IMR-90 (cell line): ENCODE measurements at places on chromosomes 2 and 18.
A peak's percentile ranks its signal among the peaks of the same experiment; 100 is the strongest.

DNA sequence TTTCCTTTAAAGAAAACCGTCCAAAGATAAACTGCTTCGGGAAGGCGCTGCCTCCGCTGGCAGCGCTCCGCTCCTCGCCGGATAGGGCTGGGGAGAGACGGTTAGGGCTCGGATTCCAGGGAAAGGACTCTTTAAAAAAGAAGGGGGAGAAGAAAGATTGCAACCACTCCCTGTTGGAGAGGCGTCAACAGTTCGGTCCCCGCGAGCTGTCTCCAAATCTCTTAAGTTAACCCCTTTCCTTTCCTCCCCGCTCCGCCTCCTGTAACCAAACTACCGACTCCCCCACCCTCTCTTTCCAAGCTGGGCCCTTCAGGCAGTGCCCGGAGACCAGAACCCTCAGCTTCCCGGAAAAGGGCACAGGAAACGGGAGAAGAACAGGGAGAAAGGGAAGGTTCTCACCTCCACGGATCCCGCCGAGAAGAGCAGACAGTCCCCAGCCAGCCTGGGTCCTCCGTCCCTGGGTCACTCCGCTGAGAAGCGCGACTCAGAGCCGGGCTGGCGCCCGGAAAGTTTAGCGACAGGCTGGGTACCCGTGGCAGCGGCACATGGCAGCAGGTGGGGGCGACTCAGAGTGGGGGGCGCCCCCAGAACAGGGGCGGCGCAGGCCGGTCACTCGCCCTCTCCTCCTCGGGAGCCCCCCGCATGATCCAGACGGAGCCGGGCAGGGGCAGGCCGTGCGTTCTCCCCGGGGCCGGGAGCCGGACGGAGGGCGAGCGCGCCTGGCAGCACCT, 675 bp downstream of the FZD5 start:
- no peak for DNase-seq

- DNase-seq, result no peak
These were observed 3.6 kb downstream of the DIS3L2 start for GRCh38 chr2:231965102-231965501.

- peak; percentile 64 for DNase-seq
These were observed 27.3 kb downstream of the GKN2 start for GRCh38 chr2:68925295-68925896.

- peak; percentile 34 for DNase-seq
These were observed 748.7 kb upstream of the CHAC2 start for GRCh38 chr2:53018825-53019425.

- peak; percentile 86 for DNase-seq
These were observed 25.1 kb downstream of the CDK15 start for GRCh38 chr2:201831469-201831868.

- DNase-seq, result no peak
These were observed 36.1 kb downstream of the DHRS9 start for GRCh38 chr2:169105476-169105875.

- DNase-seq, result peak; percentile 24
These were observed 201.2 kb upstream of the PIK3C3 start for GRCh38 chr18:41753826-41754225.

DNA sequence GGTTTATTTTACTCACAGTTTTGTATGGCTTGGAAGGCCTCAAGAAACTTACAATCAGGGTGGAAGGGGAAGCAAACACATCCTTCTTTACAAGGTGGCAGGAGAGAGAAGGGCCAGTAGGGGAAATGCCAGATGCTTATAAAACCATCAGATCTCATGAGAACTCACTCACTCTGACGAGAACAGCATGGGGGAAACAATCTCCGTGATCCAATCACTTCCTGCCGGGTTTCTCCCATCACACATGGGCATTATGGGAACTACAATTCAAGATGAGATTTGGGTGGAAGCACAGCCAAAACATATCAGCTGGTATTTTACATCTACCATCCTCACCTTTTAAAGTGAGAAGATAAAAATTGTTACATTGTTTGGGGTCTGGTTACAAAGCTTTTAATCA, 427.9 kb upstream of the CDH7 start:
- no peak for DNase-seq

DNA sequence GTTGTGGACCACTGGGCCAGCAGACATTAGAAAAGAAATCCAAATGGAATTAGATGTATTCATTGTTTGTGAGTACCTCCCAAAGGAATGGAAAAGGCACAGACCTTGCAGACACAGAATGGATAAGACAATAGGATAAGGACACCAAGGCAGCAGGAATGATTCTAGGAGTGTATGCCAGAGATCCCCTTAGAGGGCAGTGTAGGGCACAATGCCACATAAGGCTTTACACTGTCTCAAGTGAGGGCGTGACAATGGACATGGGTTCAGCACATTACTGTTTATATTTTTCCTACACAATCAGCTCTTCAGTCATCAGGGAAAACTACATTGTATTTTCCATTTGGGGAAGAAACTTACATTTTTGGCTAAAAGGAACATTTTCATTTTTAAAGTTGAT, 250.9 kb downstream of the PTH2R start:
- no peak for DNase-seq

DNA sequence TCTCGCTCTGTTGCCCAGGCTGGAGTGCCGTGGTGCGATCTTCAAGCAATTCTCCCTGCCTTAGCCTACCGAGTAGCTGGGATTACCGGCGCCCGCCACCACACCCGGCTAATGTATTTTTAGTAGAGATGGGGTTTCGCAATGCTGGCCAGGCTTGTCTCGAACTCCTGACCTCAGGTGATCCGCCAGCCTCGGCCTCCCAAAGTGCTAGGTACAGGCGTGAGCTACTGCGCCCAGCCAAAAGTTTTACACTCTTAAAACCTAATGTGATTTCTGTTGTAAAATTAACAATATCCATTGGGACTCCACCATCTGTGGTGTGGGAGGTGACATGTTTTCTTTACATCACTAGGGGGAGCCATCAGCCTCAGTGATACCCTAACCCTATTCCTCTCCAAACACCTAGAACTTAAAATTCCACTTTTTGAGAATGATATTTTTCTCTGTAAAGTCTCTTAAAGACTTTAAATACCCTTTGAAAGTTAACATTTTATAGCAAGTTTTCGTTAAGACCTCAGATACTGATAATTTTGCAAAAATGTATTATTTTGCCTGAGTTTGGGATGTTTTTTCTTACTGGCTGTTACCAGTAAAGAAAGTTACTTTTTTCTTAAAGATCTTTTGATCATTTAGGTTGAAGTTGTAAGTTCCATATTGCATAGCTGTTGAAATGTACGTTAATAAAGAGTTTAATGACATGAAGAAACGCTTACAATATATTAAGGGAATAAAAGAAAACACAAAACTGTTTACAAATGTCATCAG, 11.6 kb upstream of the EIF2AK2 start:
- DNase-seq, result peak; percentile 55

DNA sequence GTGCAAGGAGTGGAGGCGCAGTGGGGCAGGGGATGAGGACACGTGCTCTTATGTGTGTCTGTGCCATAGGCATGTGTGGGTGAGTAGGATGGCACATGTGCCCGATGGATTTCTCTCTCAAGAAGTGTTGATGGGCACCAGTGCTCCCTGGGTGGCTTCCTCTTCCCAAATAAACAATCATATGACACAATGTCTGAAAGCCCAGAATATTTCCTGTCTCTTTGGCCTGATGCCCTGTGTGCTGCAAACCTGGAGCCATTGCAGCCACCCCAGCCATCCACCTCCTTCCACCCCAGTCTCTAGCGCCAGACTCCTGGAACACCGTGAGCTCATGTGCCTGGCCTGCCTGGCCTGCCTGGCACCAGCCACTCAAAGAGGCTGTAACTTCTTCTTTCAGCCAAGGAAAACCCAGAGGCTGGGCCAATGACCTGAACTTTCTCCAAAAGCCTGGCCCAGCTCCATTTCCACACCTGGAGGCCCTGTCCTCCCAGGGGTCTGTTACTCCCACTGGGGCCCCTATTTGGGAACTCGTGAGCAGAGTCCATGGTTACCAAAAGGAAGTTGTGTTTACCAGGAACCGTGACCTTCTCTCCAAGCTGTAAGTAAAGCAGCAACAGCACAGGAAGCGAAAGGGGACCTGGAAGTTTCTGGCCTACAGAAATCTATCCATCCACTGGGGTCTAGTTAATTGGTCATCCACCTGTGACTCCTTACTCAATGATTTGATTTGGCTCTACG, 9.5 kb upstream of the ZBTB7C start:
- DNase-seq, result no peak

- peak; percentile 8 for DNase-seq
These were observed 3.9 kb downstream of the NEB start for GRCh38 chr2:151730262-151730975.

GRCh38 chr2:117983040-117983439, 30.8 kb downstream of the CCDC93 start:
- DNase-seq, result no peak

GRCh38 chr18:9337873-9338272, 3.3 kb downstream of the TWSG1 start:
- peak; percentile 70 for DNase-seq

DNA sequence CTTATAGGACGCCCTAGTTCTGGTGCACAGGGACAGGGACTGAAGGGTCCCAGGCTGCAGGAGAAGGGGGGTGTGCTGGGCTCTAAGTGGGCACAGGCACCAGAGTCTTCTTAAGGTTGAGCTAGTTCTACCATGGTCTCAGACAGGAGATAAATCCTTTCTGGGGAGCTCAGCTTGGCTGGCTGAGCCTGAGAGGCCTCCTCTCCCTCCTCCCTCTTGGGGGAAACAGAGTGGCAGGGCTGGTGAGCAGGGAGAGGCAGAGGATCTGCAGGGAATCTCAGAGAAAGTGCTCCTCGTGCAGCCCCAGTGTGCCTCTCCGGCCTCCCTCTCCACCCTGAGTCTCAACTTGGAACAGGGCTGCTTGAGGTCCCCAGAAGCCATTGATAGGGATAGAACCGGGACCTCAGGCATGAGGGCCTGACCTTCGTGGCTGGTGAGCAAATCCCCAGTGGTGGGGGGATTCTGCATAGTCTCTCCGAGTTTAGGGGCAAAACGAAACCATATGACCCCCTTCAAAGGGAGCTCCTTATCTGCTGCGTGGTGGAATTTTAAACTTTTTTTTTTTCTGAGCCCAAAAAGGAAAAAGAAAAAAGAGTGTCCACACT, 2.0 kb downstream of the GDF7 start:
- no peak for DNase-seq

DNA sequence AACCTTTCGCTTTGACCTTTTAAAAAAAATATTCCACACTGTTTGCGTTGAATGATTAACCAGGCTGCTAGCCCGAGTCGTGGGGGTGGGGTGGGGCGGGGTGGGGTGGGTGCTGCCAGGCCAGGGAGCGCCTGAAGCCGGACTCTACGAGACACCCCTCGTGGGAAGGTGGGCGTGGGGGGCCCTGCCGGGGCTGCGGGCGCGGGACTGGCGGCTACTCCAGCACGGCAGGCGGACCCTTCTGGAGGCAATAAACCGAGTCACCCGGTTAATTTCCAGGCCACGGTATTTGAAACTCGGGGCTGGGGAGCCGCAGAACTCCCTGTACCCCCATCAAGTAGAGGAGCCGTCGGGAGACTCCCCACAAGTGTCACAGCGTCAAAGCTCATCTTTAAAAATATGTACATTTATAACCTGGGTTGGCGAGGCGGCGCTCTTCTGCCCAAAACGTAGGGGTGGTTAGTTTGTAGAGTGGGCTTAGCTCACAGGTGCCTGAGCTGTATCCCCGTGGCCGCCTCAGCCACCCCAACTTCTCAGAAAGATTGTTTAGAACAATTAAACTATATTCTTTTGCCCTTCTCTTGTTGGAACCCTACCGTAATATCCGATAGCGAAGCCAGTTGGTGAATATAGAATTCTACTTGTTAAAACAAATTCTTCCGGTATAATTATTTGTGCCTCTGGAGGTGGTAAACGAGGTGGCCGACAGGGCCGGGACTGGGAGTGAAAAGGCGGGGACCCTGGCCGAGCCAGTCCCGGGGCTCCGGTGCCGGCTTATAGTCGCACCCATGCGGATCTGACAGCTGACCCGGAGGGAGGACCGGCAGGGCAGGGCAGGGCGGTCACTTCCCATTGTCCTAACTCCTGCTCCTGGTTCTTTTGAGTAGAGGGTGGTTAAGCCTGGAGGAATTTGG, 1.4 kb downstream of the B3GNT2 start:
- DNase-seq, result no peak

DNA sequence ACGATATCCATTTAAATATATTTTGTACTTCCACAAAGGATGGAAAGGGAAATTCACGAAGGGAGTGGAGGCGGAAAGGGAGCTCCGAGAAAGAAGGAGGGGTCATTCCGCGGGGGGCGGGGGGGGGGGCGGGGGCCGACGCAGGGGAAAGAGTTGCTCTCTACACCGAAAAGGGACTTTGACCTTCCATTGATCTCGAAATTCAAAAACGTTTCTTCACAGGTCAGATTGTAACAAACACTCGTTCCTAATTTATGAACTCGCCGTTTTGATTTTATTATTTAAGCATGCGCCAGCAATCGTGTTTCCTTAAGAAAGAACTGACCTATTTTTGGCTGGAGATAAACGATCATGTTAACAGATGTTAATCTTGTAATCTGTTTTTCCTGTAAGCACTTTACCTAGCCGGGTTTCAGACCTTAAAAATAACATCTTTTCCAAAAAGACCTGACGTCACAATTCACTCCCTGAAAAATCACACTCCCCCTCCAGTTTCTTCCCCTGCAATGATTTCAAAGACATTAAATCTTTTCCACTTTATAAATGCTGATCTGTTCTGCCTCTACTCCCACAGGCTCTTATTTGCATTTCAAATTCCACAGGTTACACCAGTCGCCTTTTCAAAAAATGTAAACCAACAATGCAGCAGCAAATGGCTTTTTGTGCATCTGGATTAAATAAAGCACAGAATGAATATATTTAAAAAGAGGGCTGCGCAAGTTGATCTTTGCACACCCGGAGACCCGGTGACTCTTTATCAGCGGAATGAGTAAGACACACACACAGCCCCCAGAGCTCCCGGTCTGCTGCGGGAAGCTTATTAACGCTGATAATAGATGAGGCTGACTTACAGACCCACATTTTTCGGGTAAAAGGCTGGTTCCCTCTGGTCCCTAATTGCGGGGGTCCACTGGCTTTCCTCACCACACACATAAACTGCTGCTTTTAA, 1.6 kb downstream of the ZNF516 start:
- peak; percentile 72 for DNase-seq

- no peak for DNase-seq
These were observed 111.9 kb downstream of the HAUS1 start for GRCh38 chr18:46215902-46216723.

DNA sequence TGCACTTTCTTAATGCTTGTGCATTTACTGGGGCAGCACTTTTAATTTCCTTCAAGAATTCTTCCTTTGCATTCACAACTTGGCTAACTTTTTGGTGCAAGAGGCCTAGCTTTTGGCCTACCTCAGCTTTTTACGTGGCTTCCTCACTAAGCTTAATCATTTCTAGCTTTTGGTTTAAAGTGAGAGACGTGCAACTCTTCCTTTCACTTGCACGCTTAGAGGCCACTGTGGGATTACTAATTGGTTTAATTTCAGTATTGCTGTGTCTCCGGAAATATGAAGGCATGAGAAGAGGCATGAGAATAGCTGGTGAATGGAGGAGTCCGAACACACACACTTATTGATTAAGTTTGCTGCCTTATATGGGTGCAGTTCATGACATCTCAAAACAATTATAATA, 354.1 kb downstream of the DLGAP1 start:
- no peak for DNase-seq

DNA sequence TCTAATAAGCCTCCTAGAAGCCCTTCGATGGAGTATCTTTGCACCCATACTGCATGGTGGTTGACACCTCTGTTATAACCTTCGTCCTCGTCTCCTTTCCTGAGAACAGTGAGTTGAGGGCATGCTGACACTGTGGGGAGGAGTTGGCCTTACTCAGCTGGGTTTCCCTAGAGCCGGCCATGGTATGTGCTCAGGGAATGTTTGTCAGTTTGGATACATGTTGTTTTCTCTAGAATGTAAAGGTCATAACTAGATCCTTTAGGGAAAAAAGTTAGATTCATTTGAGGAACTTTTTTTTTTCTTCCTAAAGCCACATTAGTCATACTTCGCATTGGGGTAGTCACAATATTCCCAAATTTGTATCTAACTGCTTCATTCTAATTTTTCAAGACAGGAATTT, 106.0 kb upstream of the FOSL2 start:
- peak; percentile 60 for DNase-seq
